Ascending aorta (tissue), 2 donors: ENCODE measurements at places on chromosomes 13 and 19. TPM values are rescaled to one million over a fixed set of nuclear protein-coding genes. Genes with fewer than 3 reads are reported as not detected.

Gene SYCN
- not detected for total RNA-seq

Gene USHBP1
- total RNA-seq: 12.3 TPM

Gene TNFSF13B
- total RNA-seq: 15.0 TPM

Gene ZNF729
- total RNA-seq: not detected

Gene PEG3
- total RNA-seq: 6.1 TPM

Gene ADGRE1
- not detected for total RNA-seq

Gene CYP2A6
- not detected for total RNA-seq

Gene FAAP24
- not detected for total RNA-seq

Gene OR10H1
- total RNA-seq: not detected

Gene PPM1N
- total RNA-seq: 2.2 TPM

Gene ZNF433
- not detected for total RNA-seq

Gene GSX1
- total RNA-seq: not detected

Gene CGB8
- not detected for total RNA-seq

Gene KIR2DL3
- not detected for total RNA-seq

Gene FXYD7
- not detected for total RNA-seq

Gene ZNF491
- total RNA-seq: not detected

Gene KISS1R
- total RNA-seq: not detected

Gene KANK2
- 572 TPM for total RNA-seq

Gene SERTAD3
- total RNA-seq: 36.9 TPM

Gene GPR4
- 14.0 TPM for total RNA-seq

Gene CGB2
- total RNA-seq: not detected

Gene MEDAG
- 98.8 TPM for total RNA-seq

Gene S1PR4
- total RNA-seq: 4.9 TPM

Gene CALR3
- total RNA-seq: not detected

Gene KDELR1
- total RNA-seq: 183 TPM

Gene SPRY2
- 78.2 TPM for total RNA-seq

Gene C19orf67
- not detected for total RNA-seq

Gene USPL1
- 4.0 TPM for total RNA-seq

Gene RYR1
- 1.5 TPM for total RNA-seq

Gene APOC4
- total RNA-seq: not detected

Gene SLC25A41
- not detected for total RNA-seq

Gene FPR3
- 16.0 TPM for total RNA-seq

Gene PIH1D1
- 177 TPM for total RNA-seq

Gene ZNF578
- total RNA-seq: not detected

Gene CYP4F12
- 17.2 TPM for total RNA-seq

Gene OVOL3
- total RNA-seq: not detected

Gene F7
- total RNA-seq: 0.85 TPM

Gene ACP5
- not detected for total RNA-seq

Gene CDX2
- not detected for total RNA-seq

Gene PINLYP
- total RNA-seq: 2.2 TPM

Gene ATP7B
- 37.7 TPM for total RNA-seq

Gene TPRX1
- not detected for total RNA-seq

Gene TMEM59L
- not detected for total RNA-seq

Gene C5AR2
- total RNA-seq: 18.3 TPM

Gene DHRS12
- 7.9 TPM for total RNA-seq

Gene ZNF324
- 2.1 TPM for total RNA-seq

Gene HAUS5
- 1.9 TPM for total RNA-seq

Gene CGB5
- not detected for total RNA-seq

Gene GRK1
- total RNA-seq: not detected

Gene SULT2A1
- 2.1 TPM for total RNA-seq

Gene COL5A3
- total RNA-seq: 13.6 TPM

Gene DAND5
- total RNA-seq: not detected

Gene IQCN
- total RNA-seq: 51.2 TPM

Gene LMO7
- total RNA-seq: 176 TPM

Gene IFT88
- 4.9 TPM for total RNA-seq

Gene ZFP28
- total RNA-seq: 20.1 TPM
